ENCODE measurements at places on chromosomes 2 and 18.

- no peak for DNase-seq
Observed at GRCh38 chr2:241237949-241238371, 49.5 kb downstream of the ANO7 start.

DNA sequence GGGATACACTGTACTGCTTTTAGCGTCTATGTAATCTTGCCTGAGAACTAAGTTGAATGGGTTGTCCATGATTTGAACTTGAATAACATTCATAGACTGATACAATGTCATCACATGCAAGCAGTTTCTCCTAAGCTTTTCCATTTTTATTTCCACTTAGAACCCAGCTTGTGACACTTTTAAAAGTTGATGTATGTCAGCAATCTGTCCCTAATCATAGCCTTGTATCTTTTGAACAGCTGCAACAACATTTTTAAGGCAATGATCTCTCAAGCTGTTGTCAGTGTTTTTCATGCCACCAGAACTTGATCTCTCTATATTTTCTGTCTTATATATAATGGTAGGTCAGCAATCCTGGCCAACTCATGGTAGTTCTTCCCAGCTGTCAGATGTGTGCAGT, 185.0 kb downstream of the DOK6 start:
- no peak for DNase-seq

DNA sequence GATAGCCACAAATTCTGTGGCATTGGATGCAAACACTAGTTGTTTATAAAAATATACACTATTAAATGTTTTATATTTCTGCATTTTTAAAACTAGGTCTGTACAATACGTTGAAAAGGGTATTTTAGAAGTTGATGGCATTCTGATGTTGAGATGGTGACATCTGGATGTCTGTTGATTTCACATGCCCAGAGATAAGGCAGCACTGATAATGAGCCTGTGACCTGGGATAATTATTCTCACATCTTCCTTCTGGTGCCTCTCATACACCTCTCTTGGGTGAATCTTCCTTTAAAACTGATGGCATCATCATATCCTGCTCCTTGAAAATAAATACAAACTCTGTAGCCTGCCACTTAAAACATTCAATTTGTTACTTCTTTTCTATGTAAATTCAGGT, 208.6 kb downstream of the NYAP2 start:
- no peak for DNase-seq

- DNase-seq: no peak
Observed at GRCh38 chr2:68906716-68907115, 35.5 kb upstream of the BMP10 start.

DNA sequence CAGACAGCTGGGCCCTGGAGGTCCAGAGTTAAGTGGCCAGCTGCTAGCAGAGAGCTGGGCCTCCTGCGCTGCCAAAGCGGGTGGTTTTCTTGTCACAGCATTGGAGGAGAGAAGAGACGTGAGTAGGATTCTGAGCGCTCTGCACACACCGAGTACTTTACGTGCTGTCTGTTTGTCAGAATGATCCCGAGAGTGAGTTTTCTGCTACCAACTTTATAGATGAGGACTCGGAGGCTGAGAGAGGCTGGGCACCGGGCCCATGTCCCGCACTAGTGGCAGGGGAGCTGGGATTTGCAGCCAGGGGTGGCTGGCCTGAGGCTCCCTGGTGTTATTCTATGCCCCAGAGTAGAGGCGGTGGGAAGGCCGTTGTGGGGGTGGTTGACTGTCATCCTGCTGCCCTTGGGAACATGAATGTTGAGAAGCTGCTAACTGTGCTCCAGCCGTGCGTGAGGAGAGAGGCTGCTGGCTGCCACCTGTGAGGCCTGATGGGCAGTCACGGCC, 36.3 kb upstream of the MBP start:
- DNase-seq: no peak

GRCh38 chr2:113777371-113777770, 20.9 kb upstream of the SLC35F5 start:
- DNase-seq: no peak

DNA sequence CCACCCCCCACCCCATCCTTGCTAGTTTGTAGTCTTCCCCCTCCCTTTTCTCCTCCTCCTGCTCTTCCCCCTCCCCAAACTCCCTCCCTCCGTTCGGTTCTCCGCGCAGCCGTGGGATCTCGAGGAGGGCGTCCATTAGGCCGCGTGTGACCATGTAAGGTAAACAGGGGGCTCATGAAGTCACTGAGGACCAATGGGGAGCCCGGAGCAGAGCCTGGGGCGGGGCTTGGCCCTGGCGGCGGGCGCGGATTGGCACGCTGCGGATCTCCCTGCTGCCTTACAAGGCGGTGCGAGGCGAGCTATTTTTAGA, 246 bp upstream of the KLF7 start:
- DNase-seq: peak; percentile 99

- no peak for DNase-seq
Observed at GRCh38 chr2:158716921-158717320, 78.2 kb upstream of the DAPL1 start.

DNA sequence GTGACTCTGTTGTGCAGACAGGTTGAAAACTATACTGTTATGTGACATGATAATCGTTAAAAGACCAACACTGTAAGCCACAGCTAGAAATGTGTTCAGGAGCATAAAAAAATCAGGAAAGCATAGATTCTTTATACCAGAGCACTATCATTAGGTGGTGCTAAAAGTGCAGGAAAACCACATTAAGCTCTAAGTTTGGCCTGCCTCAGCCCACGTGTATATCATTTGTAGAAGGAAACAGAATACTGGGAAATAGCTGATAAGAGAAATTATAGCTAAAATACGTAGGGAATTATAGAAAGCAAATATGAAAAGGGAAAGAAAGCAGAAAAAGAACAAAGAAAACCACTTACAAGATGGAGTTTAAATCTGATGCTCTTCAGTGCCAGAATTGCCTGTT, 26.5 kb upstream of the C2orf74 start:
- DNase-seq: no peak

- no peak for DNase-seq
Observed at GRCh38 chr2:193542762-193543161, 1348.0 kb upstream of the TMEFF2 start.

- no peak for DNase-seq
Observed at GRCh38 chr2:101355401-101356054, 31.8 kb downstream of the CREG2 start.

DNA sequence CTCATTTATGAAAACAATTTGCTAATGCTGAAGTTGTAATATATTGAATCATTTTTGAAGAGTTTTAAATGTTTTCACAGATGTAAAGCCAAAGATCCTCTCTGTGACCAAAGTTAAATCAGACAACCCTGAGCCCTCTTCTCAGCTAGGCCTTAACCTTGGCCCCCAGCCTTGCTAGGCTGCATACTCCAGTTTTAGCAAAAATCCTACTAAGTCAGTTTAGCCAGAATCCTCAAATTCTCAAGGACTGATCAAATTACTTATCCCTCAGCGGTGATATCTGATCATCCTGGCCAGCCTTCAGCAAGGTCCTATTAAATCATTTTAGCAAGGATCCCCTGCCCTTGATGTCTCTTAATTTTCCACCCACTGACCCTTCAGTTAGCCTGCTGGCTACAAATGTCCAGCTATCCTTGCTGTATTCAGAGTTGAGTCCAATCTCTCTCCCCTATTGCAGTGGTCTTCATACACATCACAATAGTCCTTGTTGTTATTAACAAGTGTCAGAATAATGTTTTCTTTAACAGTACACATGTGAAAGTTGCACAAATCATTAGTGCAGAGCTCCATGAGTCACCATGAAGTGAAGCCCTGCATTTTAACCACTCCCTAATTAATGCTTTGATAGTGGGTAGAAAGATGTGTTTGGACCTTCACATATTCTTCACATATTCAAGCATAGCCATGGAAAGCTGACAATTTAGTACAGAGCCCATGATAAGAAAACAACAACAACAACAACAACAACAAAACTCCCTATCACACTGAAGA, 206.4 kb downstream of the NBAS start:
- no peak for DNase-seq

GRCh38 chr2:133139847-133140533, 428.3 kb downstream of the NCKAP5 start:
- DNase-seq: no peak

DNA sequence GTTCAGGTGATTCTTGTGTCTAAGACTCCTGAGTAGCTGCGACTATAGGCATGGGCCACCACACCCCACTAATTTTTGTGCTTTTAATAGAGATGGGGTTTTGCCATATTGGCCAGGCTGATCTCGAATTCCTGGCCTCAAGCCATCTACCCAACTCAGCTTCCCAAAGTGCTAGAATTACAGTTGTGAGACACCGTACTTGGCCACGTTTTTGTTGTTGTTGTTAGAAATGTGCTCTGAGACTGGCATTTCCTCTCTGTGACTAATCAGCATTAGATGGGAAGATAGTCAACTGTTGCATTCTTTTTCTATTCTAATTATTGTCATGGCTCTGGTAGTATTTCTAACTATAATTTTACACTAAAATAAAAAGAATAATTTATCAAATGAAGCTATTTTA, 191.7 kb downstream of the CAMKMT start:
- DNase-seq: no peak

- DNase-seq: no peak
Observed at GRCh38 chr2:151287513-151288250, 1.8 kb downstream of the NMI start.

GRCh38 chr2:86263956-86264355, 64.7 kb downstream of the MRPL35 start:
- DNase-seq: no peak

- no peak for DNase-seq
Observed at GRCh38 chr2:236633775-236634560, 64.3 kb downstream of the ACKR3 start.

GRCh38 chr18:77173275-77174030, 40.9 kb upstream of the MBP start:
- no peak for DNase-seq

- DNase-seq: no peak
Observed at GRCh38 chr2:23584054-23584745, 199.2 kb downstream of the KLHL29 start.

- no peak for DNase-seq
Observed at GRCh38 chr2:95346738-95347671, 49.9 kb downstream of the KCNIP3 start.

DNA sequence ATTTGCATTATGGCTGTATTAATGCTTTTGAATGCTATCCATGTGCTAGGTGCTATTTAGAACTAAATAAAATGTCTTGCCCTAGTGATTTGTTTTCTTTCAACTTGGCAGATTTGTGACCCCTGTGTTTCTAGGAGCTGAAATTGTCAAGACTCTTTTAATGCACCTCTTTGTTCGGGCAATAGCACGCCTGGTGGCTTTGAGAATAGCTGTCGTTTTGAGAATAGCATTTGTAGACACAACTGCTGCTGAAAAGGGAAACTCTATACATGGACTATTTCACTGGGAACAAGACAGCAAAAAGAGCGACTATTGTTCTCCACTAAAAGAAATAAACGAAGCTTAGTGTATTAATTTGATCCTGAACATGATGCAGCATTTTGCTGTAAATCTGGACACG, 352.1 kb upstream of the ZNF521 start:
- no peak for DNase-seq

All from H1 (cell line).